ENCODE measurements at places on chromosomes 7 and 10. TPM values are rescaled to one million over a fixed set of nuclear protein-coding genes. Genes with fewer than 3 reads are reported as not detected.

- H3K4me3 ChIP-seq = no peak overlapping the region
- no peak overlapping the region for H3K27ac ChIP-seq
- H3K4me1 ChIP-seq = peaks cover 4% of the 10 kb centered on the region
- no peaks in the 10 kb centered on the region for H3K36me3 ChIP-seq
- no peak for DNase-seq
Observed at GRCh38 chr7:70812511-70812910, 319.4 kb upstream of the GALNT17 start.

DNA sequence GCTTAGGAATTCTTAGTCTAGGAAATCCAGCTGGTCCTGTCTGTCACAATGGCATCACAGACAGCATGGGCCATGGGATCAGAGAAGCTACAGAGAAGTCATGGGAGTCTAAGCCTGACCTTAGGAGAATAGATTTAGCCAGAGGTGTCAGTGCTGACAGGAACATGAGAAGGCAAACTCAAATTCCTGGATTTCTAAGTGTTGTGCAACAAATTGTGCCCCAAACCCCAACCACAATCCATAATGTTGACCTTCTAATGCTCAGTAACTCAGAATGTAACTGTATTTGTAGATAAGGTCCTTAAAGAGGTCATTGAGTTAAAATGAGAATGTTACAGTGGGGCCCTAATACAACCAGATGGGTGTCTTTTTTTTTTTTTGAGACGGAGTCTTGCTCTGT, 95.9 kb upstream of the RHOBTB1 start:
- no peak overlapping the region for H3K27ac ChIP-seq
- H3K27me3 ChIP-seq = peaks cover 2% of the 10 kb centered on the region
- no peak overlapping the region for H3K4me3 ChIP-seq
- no peak for DNase-seq

- no peaks in the 10 kb centered on the region for H3K27me3 ChIP-seq
- no peaks in the 10 kb centered on the region for H3K4me1 ChIP-seq
- no peak for DNase-seq
- H3K36me3 ChIP-seq = no peaks in the 10 kb centered on the region
- no peak overlapping the region for H3K27ac ChIP-seq
Observed at GRCh38 chr7:26655781-26656180, 208.6 kb downstream of the SKAP2 start.

OR2A12 gene
- polyA plus RNA-seq = not detected

RET gene
- not detected for polyA plus RNA-seq

Data from immature natural killer cell (primary cell).